ENCODE measurements at places on chromosomes 1 and 21.

GRCh38 chr1:222543817-222544216 is 4.1 kb downstream of the HHIPL2 start:
- DNase-seq, result no peak

DNA sequence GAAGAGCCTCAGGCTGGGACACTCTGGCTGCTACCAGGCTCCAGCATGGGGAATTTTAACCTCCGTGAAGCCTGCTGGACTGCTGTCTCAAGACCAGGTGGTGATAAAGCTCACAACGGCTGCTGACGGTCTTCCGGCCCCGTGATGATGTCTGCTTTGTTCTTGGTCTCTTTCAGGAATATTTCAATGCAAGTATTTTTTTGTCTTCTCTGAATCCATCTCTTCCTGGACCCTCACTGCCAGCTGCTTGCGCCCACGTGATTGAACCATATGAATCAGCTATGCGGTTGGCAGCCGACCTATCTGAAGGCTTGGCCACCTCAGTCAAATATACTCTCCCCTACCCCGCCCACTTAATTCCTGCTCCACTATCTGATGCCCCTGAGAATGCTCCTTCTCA is 14.6 kb upstream of the SLC6A17 start:
- no peak for DNase-seq

DNA sequence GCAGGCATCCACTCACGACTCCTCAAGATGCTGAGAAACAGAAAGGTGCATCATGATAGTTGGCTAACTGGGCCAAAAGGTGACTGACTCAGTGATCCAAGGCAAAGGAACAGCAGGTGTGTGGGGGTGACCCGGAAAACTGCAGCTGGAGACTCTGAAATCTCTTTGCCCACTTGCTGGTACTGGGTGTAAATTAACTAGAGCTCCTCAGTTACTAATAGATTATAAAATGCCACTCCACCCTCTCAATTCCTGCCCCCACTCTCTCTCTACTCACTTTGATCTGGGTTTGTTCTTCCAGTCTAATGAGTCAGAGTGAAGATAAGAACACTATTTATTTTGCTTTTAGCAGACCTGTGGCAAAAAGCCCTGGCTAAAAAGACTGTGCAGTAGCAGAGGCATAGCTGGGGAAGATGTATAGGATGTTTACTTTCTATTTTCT is 7.2 kb upstream of the PIGC start:
- no peak for DNase-seq

- DNase-seq, result no peak
Measured at GRCh38 chr1:79981481-79981880, 975.0 kb upstream of the ADGRL4 start.

- no peak for DNase-seq
Measured at GRCh38 chr1:113278777-113279176, 111.5 kb upstream of the MAGI3 start.

GRCh38 chr1:108047085-108047484 is 82.1 kb upstream of the VAV3 start:
- DNase-seq, result no peak

GRCh38 chr1:181134543-181135436 is 46.3 kb downstream of the IER5 start:
- DNase-seq, result peak; percentile 32

- DNase-seq, result no peak
Measured at GRCh38 chr1:219010720-219011119, 163.0 kb upstream of the LYPLAL1 start.

- DNase-seq, result no peak
Measured at GRCh38 chr1:180881806-180882509, 30.7 kb upstream of the KIAA1614 start.

GRCh38 chr1:193619911-193620310 is 433.5 kb upstream of the B3GALT2 start:
- DNase-seq, result no peak

- DNase-seq, result no peak
Measured at GRCh38 chr1:38418195-38419030, 371.8 kb upstream of the POU3F1 start.

- DNase-seq, result no peak
Measured at GRCh38 chr21:33024201-33025103, 1.3 kb upstream of the OLIG2 start.

GRCh38 chr1:178643831-178644230 is 81.2 kb upstream of the RALGPS2 start:
- DNase-seq, result no peak

DNA sequence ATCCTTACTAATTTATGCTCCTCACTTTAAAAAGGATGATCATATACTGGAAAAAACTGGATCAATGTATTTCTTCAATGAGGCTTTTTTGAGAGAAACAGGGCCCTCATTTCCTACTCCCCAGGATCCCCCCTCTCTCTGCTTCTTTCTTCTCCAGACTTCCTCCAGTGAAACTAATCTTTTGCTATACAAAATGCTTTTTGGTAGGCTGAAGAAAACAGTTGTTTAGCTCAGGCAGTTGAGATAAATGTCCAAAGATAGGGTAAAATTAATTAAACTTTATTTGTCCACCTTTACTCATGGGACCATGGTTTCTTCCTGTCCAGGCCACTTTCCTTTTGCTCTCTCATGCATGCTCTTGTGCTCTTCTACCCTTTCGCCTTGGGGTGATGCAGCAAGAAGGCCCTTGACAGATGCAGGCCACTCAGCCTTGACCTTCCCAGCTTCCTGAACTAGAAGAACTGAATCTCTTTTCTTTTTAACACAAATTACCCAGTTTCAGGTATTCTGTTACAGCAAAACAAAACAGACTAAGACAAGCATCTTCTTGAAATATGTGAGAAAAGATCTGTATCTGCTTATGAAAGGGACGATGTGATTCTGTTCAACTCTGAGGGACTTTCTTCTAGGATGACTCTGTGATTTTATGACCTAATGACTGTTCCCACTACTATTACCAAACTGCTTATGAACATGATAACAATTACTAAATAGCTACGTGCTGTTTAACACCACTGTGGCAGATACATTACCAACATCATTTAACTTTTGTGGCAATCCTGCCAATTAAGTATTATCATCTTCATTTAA is 63.7 kb downstream of the NVL start:
- no peak for DNase-seq

- DNase-seq, result no peak
Measured at GRCh38 chr1:234433563-234434285, 45.3 kb downstream of the TARBP1 start.

GRCh38 chr1:61165402-61165801 is 83.0 kb downstream of the NFIA start:
- DNase-seq, result no peak

- peak; percentile 42 for DNase-seq
Measured at GRCh38 chr1:158830904-158831507, at the start of gene MNDA. TSS of gene MNDA (plus strand) at chr1:158831351. CDS start at chr1:158842154, 10,803 bp downstream.

GRCh38 chr1:52204696-52205095 is 62.8 kb downstream of the ZFYVE9 start:
- DNase-seq, result peak; percentile 1

- DNase-seq, result no peak
Measured at GRCh38 chr1:233183226-233184020, 112.1 kb downstream of the PCNX2 start.

- no peak for DNase-seq
Measured at GRCh38 chr1:3630914-3631313, 6.1 kb downstream of the TPRG1L start.

GRCh38 chr1:67566803-67567377 is 118.1 kb upstream of the GADD45A start:
- DNase-seq, result no peak

DNA sequence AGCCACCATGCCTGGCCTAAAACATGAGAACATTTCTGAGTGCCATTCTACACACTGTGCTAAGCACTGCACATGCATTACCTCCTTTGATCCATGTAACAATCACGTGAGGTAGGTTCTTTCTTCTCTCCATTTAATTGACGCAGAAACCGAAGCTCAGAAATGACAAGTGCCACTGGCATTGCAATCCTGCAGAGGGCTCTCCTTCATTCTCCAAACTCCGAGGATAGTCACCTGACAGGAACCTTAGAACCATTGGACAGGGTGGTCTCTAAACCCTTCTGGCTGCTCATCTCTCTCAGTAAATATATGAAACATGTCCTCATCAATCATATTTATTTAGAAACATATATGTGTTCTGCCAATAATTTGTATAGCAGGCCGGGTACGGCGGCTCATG is 167.1 kb upstream of the JUN start:
- no peak for DNase-seq

DNA sequence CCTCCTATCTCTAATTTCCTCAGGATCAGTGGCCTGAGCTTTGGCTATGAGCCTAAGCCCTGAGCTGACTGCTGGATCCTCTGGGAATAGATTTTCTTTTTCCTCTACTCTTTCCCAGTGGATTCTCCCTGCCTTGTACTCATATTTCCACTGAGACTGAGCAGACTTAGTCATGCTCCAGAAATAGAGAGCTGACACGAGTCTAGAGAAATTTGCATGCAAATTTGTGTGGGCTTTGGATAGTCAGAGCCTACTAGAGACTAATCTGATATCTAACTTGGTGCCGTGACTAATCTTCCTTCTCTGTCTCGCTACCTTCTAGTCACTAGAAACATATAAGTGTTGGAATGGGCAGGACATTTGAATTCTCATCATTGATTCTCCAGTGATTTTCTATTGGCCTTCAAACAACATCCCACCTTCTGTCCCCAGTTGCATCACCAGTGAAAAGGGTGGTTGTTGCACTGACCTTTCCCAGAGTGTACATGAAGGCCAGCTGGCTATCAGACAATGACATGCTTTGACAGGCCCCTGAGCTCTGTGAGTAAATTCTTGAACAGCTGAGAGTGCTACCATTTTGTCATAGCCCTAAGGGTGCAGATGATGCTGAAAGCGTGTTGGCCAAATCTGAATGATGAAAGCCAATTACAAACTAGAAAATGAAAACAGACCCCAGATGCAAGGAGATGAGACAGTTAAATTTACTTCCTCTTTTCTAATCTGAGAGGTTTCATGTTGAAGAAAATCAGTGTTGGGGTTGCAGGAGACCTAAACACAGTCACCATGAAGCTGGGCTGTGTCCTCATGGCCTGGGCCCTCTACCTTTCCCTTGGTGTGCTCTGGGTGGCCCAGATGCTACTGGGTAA is at the start of gene FCRLA:
FCRLA (plus strand) TSS at position 748 of the 866 bp plus-strand sequence; CDS start at position 784, 36 bp downstream.
- DNase-seq, result no peak

DNA sequence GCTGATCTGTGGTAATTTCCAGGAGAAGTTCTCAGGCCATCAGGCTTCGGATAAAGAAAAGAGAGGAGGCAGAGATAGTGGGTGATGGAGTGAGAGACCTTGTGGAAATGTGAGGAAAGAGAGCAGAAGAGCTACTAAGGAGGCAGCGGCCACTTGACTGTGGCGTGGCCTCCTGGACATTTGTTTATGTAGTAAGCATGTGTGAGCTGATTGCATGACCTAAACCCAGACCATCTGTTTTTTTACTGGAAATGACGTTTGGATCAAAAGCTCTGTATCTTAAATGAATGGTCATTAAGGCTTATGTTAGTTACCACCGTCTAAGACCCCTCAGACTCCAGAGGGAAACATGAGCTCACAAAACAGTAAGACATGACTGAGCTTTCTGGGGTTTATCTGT is 13.6 kb downstream of the ATP1B1 start:
- DNase-seq, result no peak

GRCh38 chr21:15241997-15242736 is 177.4 kb upstream of the NRIP1 start:
- DNase-seq, result no peak

DNA sequence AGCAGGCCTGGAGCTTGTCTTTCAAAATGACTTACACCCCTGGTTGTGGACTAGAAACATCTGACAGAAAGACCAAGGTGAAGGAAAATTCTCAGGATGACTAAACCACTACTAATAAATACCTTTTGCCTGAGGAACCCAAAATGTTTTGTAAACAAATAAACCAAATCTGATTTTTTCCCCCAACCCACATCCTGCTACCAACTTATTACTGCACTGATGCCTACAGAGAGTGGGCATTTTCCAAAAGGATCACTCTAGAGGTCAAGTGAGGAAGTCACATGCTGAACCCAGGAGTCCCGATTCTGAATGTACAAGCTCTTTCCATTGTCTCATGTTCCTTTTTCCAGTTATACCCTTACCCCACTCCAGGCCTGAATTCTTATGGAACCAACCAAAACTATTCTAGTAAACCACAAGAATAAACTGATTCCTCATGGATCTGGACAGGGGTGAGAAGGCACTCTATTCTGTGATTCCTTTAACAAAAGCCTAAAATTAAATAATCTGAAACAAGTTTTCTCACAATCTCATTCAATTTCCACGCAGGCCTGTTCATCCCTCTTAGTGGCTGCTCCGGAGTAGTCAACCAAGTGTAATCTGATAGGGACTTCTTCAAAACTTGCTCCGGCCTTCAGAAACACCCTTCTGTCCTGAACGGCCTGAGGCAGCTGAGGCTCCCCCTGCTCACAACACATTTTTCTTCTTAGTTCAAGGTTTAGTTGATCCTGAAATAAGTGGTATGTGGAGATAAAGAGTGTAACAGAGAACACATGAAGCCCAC is 1.4 kb downstream of the PI4KB start:
- DNase-seq, result no peak

GRCh38 chr21:29166323-29166722 is 35.9 kb downstream of the MAP3K7CL start:
- DNase-seq, result no peak

DNA sequence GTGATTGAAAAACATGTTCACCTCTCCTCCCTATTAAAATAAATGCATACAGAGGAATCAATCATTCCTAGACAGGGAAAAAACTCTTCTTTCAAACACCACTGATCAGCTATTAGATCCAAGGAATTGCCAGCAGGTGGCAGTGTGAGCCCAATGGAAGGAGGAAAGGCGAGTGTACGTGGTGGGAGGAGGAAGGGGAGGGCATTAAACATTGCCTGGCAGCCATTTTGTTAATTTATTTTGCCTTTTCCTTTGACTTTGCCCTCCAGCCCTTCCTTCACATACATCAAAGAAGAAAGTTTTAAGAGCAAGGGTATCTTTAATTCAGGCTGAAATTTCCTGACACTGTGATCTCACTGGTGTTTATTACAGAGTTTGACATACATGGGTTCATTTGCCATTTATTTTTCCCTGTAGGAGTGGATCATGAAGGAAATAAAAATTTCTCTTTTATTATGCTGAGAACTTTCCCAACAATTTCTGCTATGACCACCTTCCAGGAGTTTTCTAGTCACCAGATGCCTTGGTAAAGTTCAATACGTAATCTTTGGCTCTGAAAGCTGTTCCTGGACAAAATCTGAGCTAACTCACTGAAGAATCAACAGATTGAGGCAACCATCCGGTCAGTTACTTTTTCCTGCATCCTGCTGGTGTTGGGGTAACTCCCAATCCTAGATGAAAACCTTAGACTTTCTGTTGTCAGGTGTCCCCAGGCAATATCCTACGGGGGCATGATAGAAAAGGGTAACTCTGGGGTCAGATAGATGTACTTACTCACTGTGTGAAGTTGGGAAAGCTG is 1.9 kb upstream of the GNAI3 start:
- peak; percentile 92 for DNase-seq

DNA sequence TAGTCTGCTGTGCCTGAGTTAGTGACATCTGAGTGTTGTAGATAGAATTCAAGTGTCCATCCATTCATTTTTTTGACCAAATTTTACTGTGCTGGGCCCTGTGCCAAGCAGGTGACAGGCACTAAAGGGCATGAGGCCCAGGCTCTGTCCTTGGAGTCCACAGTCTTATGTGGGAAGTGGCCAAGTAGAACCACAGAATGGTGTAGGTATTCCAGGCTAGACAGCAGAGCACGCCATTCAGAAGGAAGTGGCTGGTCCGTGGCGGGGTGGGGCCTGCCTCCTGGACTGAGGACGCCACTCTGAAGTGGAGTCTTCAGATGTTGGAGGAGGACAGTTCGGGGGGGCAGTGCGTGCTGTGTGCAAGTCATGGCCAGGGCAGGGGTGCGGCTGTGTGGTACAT is 68.9 kb upstream of the ACTL8 start:
- no peak for DNase-seq

GRCh38 chr1:222006715-222007114 is 264.8 kb upstream of the DUSP10 start:
- DNase-seq, result no peak

GRCh38 chr1:11795238-11795890 is 10.4 kb downstream of the MTHFR start:
- DNase-seq, result no peak
